ENCODE measurements at places on chromosomes 16 and 17.
A peak's percentile ranks its signal among the peaks of the same experiment; 100 is the strongest.

- no peak for DNase-seq
Observed at GRCh38 chr17:57068222-57068658, 16.8 kb upstream of the AKAP1 start.

GRCh38 chr17:76700270-76700616 lies 10.5 kb downstream of the MXRA7 start:
- no peak for DNase-seq

DNA sequence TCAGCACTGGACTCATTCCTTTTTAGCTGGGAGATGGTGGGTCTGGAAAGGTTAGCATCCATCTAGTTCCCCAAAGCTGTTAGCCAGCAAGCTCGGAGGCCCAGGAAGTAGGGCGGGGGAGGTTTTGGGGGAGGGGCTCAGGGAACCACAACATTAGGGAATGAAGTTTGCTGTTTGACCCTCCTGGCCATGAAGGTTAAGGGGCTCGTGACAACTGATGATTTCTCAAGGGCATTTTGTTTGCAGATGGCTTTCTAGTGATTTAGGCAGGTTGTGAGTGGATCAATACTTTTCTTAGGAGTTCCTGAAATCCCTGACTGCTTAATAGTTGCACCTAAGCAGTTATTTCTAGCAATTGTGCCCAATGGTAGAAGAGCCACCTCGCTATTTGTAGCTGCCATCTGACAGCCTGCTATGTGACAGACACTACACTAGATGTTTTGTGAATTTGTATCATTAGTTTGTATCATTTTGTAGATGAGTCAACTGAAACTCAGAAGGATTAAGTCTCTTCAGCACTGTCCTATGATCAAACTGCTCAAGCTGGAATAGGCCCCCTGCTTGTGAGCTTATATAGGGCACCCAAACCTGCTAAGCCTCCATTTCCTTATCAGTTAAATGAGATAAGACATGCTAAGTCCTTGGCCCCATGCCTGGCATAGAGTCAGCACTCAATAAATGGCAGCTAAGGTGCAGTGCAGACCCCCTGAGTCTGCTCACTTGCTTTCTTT lies 146.4 kb downstream of the IRX3 start:
- no peak for DNase-seq

DNA sequence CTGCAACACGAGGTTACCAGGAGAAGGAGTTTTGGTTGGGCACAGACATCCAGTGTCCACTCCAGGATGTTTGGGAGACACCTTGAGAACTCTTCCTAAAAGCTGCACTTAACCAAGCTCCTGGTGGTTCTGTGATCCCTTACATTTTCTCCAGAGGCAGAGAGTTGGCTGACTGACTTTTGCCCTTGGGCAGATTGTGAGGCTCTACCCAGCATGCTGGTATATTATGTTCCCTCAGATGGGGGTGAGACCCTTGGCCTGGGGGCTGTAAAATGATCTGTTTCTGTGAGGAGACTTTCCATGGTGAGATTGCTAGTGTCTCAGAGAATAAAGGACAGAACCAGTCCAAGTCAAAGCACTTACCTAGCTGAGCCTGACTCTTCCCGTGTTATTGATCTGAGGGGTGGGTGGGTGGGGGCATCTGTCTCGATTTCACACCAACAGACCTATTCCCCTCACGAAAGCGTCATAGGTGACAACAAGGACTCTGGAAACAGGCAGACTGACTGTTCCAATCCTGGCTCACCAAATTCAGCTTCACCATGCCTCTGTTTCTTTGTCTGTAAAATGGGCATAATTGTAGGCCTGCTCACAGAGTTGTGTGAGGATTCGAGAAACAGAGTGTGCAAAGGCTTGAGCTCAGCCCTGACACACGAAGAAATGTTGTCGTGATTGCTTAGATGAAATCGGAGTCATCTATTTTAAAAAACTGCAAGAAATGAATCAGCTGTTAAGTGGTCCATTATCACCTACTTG lies 12.2 kb downstream of the USB1 start:
- DNase-seq, result no peak

DNA sequence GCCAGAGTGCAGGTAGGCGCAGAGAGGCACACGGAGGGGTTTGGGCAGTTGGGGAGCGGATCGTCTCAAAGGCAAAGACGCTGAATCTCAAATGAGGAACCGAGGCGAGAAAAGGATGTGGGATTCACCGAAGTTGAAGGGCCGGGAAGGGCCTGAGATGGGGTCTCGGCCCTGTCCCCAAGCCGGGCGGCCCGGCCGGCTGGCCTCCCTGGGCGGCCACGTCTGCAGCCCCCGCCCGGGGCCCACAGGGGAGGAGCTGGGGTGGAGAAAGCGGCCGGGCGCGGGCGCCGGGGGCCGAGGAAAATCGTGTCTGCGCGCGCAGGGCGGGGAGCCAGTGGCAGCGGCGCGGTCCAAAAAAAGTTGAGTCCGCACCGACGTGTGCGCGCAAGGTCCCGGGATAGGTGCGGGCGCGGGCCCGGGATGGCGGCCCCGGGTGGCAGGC lies 458 bp downstream of the SLC12A4 start:
- no peak for DNase-seq

DNA sequence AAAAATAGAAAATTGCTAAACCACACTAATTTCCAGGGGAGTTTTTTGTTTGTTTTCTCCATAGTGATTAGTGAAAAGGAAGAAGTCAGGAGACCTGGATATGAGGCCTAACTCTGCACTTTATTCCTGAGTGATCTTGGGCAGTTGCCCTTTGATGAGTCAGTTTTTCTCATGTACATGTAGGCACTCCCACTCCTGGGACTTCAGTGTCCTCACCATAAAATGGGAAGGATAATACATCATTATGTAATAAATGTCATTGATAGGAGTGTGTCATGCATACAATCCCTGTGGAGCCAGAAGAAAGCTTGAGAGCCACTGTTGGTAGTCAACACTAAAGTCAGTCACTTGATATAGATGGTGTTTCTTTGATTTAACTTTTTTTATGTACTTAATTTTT lies 32.5 kb downstream of the WIPF2 start:
- peak; percentile 91 for DNase-seq

DNA sequence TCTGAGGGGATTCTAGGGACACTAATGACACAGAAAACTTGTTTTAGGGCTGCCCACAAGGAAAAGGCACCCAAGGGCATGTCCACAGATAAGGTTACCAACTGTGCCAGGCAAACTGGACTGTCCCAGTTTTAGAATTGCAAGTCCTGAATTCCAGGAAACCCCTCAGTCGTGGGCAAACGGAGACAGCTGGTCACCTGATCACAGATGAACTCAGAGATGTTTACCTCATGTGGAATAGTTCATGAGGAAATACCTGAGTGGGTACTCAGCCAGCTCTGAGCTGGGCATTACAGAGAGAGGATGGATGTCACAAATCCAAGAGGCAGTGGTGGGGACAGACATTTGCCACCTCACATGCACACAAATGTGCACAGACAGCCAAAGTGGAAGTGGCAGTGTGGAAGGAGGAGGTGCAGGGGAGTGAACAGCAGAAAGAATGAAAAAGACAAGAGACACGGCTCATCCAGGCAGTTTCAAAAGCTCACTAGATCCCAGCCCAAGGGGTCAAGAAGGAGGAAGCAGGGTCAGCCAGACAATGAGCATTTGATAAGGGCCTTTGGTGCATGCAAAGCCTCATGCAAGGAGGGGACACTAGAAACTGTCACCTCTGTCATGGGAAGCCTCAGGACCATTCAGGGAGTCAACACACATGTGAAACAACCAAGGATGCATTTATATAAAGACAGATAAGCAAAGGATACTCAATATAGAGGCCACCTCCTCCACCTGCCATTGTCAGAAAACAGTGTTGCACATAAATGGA lies 24.8 kb downstream of the TTLL6 start:
- peak; percentile 61 for DNase-seq

DNA sequence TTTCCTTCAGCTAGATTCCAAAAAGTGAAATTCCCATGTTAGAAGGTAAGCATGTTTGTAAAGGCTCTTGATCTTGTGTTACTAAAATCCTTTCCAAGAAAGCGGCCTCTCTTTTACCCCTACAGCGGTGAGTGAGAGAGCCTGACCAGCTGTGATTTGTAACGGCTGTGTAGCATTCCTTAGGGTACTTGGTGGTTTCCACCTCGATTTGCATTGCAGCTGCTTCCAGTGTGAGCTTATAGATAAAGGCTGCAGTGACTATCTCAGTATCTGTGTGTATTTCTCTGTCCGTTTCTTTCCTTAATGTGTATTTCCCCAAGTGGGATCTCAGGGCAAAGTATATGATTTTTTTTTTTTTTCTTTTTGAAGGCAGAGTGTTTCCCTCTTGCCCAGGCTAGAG lies 169.4 kb downstream of the SNX29 start:
- no peak for DNase-seq

DNA sequence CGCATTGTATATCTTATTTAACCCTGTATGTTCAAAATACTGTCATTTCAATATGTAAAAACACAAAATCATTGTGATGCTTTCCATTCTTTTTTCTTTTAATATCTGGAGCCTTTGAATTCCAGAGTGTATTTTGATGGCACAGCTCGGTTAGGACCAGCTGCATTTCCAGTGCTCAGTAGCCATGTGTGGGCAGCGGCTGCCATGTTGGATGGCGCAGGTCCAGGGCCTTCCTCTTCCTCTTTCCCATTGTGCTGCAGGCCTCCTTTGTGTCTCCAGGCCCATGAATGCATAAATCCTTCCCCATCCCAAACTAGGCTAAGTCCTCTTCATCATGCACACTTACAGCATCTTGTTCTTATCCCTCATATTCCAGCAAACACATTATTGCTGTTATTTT lies 13.0 kb downstream of the IRX3 start:
- no peak for DNase-seq

- DNase-seq, result no peak
Observed at GRCh38 chr17:14080847-14081251, 11.5 kb downstream of the COX10 start.

DNA sequence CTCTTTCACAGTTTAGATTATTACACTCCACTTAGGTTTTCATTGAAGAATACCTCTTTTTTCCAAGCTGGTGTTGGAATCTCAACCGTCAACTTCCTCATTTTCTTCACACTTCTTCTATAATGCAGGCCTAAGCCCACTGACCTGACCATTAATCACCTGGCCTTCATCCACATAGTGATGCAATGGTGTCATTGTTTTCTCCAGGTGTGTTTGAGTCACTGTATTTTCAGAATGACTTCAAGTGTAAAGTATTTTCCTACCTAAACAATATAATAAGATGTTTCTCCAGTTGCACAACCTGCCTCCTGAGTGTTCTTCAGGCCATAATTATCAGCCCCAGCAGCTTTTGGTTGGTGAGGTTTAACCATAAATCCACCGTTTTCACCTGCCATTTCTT lies 1675.1 kb downstream of the TP53TG3F start:
- DNase-seq, result no peak

DNA sequence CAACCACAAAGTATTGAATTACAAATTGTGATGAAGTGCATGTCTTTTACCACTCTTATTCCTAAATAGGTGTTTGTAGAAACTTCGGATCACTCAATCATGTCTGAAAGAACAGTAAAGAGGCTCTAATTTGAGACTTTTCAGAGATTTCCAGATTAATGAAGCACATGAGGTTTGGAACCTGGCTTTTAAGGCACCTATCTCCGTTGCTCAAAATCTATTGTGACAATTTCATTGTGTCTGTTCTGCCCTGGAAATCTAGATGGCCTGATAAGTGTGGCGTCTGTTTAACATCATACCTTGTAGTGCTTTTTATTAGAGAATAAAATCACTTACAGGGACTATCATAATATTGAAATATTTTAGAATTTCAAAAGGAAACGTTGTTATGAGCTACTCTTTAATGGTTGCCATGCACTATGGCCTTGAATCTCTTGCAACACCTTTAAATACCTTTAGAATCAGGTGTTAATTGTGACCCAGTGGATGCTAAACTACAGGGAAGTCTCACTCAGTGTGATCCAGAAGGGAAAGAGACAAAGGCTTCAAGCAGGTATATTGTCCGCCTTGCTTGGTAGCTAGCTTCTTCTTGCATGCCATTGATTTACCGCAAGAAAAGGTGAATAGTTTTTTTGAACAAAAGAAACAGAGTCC lies 210.3 kb downstream of the CNTNAP4 start:
- DNase-seq, result no peak
